ENCODE measurements at places on chromosomes 5 and 9.
A peak's percentile ranks its signal among the peaks of the same experiment; 100 is the strongest.

DNA sequence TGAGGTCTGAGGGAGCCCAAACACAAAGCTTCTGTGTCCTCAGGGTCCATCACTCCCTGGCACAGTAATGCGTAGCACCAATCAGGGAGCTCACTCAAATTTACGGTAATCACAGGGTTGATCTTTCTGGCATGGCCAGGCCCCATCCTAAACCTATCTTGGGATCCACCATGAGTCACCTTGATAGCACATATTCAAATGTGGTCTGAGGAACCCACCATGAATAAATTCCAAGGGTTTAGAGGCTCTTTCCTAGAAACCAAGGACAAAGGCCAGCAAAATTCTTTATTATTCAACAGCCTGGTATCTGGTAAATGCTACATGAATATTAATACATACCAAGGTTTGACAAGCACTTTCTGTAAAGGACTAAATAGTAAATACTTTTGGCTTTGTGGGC is 254.5 kb downstream of the TLR4 start:
- DNase-seq, result no peak

DNA sequence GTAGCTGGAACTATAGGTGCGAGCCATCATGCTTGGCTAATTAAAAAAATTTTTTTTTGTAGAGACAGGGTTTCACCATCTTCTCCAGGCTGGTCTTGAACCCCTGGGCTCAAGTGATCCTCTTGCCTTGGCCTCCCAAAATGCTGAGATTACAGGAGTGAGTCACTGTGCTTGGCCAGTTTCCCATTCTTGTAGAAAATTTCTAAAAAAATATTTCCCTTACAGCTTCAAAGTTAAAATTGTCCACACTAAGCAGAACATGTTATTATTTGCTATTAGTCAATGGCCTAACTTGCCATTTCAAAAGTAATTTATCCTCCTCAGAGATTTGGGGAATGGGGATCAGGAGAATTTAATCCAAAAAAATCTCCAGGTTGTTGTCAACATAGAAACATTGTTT is 40.1 kb downstream of the SLC38A9 start:
- DNase-seq, result no peak

- peak; percentile 59 for DNase-seq
These were observed 9.6 kb downstream of the TLE4 start for GRCh38 chr9:79581388-79581787.

GRCh38 chr5:66247176-66247960 is 103.3 kb downstream of the SREK1 start:
- peak; percentile 88 for DNase-seq

DNA sequence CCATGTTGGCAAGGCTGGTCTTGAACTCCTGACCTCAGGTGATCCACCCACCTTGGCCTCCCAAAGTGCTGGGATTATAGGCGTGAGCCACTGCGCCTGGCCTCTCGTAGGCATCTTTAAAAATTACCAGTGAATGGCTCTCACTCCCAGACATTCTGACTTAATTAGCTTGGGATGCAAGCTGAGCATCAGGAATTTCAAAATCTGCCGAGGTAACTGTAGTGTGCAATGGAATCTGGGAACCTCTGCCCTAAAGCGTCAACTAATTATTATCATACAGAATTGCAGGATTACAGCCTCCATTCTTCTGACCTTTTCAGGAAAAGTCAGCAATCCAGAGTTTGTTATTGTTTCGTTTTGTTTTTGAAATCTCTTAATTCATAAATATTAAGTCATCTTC is 213.4 kb upstream of the DMAC1 start:
- DNase-seq, result peak; percentile 39

GRCh38 chr9:136342181-136343120 is 15.1 kb downstream of the GPSM1 start:
- peak; percentile 56 for DNase-seq

DNA sequence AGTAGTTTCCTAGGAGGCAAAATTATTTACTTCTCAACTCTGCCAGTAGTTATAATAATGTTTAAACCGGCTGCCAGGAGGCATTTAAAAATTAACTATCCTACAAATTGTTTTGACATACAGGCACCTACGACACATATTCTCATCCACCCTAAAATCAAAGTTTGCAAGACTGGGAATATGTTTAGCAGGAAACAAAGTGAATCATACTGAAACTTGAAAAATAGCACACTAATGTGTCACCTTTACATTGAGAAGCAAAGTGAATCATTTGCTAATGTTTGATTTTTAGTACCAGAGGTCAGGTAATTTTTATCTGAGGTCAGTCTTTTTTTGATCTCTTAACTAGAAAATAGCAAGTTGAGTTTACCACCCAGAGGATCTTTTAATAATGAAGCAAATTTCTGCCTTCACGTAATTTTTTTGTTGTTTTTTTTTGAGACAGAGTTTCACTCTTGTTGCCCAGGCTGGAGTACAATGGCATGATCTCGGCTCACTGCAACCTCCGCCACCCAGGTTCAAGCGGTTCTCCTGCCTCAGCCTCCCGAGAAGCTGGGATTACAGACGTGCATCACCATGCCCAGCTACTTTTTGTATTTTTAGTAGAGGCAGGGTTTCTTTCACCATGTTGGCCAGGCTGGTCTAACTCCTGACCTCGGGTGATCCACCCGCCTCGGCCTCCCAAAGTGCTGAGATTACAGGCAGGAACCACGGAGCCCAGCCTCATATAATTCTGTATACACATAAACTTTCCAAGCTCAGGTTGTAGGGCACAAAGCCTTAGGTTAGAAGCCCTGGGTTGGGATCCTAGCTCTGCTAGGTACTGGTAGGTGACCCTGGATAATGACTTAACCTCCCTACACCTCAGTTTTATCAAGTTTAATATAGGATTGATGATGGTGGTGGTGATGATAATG is 124.3 kb downstream of the UGCG start:
- DNase-seq, result peak; percentile 63

DNA sequence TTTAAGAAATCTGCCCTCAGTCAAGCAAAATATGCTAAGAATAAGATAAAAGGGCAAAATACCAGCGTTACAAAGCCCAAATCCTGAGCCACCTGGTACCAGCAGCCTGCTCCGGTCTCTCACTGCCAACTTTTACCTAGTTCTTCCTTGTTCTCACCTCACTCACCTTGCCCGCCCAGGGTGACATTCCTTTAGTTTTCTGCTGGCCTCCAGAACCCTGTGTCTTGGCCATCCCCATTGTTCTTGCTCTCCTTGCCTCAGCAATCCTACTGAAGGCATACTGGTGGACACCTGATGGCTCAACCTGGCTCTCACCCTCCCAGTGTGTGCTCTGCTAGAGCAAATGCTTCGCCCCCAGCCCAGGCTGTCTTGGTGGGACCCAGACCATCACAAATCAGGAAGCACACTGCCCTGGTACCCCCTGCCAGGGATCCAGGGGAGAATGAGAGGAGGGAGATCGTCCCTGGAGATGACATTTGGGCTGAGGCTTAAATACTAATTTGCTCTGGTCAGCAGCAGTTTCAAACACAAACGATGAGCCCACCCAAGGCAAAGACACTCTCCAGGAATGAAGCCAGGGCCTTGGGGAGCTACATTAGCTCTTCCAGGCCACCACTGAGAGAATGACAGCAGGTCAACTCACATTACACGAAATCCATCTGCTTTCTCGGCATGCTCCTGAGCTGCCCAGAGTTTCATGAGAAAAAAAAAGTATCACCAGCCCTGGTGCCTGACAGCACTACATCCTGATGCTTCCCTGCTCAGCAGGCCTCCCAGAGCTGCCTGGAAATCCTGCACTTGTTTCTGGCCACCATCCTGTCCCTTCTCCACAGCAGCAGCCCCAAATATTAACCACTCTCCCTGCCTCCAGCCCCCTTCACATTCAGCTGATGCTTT is 12.2 kb upstream of the SEPTIN8 start:
- no peak for DNase-seq

DNA sequence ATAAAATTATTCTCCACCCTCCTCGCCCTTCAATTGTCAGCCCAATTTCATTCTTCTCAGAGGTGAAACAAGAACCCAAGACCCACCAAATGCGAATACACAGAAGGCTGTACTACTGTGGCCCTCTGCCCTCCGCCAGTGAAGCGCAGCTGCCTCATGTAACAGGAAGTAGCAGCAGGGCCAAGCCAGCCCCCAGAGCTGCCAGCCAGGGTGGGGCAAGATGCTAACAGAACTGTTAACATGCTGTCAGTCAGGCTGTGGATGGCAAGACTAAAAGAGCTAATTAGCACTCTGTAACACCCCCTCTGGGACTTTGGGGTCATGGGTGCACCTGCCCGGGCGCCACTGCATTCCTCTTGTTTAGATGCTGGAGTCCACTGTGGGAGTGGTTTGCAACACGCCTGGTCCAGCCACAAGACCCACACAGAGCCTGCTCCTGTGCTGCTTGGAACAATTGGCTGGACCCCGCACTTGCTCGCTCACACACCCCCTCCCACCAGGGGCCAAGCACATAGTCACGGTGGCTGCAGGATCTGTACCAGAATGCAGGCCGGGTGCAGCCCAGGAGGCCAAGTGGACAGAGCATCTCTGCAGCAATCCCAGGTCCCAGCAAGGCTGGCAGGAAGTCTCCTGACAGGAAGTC is 14.5 kb upstream of the HEXB start:
- no peak for DNase-seq

GRCh38 chr5:116764941-116765340 is 190.3 kb upstream of the SEMA6A start:
- DNase-seq, result no peak

- no peak for DNase-seq
These were observed 5.2 kb downstream of the TCF7 start for GRCh38 chr5:134119720-134120119.

DNA sequence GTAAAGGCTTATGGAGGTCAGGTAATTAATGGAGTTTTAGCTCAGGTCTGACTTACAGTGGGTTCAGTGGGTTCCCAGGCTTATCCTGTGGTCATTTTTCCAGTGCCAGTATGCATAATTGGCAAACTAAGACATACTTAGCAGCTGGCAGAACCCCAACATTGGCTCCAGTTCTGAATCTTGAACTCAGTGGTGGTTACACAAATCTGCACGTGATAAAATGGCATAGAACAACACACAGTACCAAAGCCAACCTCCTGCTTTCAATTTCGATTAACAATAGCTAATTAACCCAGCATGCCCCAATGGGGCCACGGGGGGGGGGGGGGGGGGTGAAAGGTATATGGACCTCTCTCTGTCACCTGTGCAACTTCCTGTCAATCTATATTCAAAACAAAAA is 19.0 kb upstream of the BARX1 start:
- no peak for DNase-seq

- no peak for DNase-seq
These were observed 42.1 kb downstream of the UBQLN1 start for GRCh38 chr9:83665580-83666200.

DNA sequence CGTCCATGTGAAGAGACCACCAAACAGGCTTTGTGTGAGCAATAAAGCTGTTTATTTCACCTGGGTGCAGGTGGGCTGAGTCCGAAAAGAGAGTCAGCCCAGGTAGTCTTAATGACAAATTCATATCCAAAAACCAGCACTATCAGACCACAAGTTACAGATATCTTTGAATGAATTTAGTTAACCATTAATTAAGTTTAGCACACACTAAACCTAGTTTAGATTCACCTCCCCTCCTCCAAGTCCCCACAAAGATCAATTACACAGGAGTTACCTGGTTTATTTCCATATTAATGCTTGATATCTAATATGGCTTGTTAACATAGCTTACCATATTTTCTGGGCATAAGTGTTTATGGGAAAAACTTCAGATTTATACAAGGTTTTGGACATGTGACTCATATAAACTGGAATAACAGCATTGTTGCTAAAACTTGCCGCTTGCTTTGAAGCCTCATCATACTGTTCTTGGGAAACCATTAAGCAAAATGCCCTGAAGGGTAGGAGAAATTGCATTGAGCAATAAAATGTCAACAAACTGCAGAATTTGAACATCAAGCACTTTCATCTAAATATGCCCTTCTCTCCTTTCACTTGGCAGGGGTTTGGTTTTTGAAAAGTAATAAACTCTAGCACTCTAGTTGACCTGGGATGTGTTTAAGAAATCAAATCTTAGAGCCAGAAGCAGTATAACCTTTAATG is 166.9 kb downstream of the SNCAIP start:
- DNase-seq, result peak; percentile 31

GRCh38 chr9:86035827-86036440 is 63.4 kb downstream of the GOLM1 start:
- DNase-seq, result no peak

GRCh38 chr9:133282464-133283238 is 7.7 kb upstream of the ABO start:
- no peak for DNase-seq

- DNase-seq, result no peak
These were observed 283.4 kb upstream of the PTGER4 start for GRCh38 chr5:40396317-40396716.

DNA sequence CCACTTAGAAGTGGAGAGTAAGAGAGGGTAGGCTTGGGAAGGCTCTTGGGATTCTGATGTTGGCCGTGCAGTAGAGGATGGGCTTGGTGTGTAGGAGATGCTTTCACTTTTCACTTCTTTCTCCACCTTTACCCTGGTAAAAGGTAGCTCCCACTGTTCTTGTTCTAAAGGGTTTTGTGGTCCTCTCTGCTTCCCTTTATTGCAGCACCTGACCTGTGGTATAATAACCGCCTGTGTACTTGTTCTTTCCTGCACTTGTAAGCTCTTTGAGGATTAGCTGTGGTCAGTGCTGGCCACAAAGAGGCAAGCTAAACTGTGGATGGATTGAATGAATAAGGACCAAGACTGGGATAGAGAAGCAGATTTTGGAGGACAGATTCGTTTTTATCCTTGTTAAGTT is 25.2 kb downstream of the KDM4C start:
- DNase-seq, result no peak

- DNase-seq, result peak; percentile 52
These were observed 485.6 kb downstream of the ZSWIM6 start for GRCh38 chr5:61817472-61818326.

GRCh38 chr5:96254980-96255691 is 177.9 kb downstream of the PCSK1 start:
- DNase-seq, result peak; percentile 95

GRCh38 chr9:96164268-96164683 is 137.7 kb downstream of the HSD17B3 start:
- no peak for DNase-seq

DNA sequence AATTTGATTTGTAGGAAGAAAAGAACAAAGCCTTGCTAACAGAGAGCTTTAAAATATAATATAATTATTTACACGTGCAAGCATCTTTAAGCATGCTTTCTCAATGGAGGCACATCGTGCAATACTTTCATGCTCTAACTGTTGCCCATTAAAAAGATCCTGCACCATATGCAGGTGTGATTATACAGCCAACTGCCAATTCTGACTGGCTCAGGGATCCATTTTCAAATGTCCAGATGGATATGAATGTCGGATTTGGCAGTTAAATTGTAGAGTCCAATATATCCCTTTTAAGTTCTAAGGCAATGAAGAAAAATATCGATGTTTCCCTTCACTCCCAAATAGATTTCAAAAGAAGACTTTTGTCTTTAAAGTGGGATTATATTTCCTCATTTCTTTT is 416.4 kb upstream of the CD180 start:
- DNase-seq, result no peak

DNA sequence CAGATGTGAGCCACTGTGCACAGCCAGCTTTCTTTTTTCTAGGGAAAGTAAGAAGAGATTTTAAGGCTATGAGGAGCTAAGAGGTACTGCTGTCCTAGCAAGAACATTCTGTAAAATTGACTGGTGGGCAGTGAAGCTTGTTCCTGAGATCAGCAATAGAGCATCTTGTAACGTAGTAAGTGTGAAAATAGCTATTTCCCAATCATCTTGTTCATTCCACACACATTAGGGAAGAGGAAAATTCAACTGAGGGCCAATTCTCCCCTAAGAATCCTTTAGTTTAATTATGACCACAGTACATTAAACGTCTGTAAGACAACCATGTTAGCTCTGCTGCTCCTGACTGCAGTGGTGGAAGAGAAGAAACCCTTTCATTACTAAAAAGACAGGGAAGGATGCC is 246.2 kb downstream of the EFNA5 start:
- no peak for DNase-seq

- DNase-seq, result peak; percentile 78
These were observed 52.8 kb downstream of the IRF1 start for GRCh38 chr5:132437604-132438266.

Data from NCI-H226 (cell line).